ENCODE measurements at places on chromosomes 5 and 9.

DNA sequence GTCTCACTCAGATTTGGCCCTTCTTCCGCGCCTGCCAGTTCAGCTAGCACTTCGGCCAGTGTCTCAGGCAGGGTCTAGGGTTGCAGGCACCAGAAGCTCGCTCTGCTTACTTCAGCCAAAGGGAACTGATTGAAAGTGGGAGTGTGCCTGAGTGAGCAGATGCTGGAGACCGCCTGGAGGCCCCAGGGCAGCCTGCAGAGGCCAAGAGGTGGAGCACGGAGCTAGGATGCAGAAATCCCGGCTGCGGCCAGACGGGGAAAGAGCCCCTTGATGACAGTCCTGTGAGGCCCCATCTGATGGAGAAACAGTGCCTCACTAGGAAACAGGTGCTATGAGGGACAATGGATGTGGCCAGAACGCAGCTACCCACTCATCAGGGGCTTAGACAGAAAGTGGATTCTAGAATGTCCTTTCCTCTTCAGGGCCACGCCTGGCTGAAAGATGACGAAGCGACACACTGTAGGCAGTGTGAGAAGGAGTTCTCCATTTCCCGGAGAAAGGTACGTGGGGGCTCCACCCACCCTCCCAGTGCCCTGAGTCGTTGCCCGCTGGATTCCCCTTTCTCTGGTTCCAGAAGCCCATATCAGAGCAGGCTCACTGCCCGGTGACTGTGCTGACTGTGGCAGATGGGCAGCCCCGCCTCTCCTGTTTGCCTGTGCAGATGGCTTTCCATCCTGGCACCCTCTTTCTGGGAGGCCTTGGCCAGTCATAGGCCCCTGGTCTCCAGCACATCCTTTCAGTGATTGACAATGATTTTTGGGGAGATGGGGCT, 16.1 kb downstream of the HNRNPH1 start:
- no peak for DNase-seq

GRCh38 chr9:121253821-121254501, 14.0 kb upstream of the GSN start:
- no peak for DNase-seq

DNA sequence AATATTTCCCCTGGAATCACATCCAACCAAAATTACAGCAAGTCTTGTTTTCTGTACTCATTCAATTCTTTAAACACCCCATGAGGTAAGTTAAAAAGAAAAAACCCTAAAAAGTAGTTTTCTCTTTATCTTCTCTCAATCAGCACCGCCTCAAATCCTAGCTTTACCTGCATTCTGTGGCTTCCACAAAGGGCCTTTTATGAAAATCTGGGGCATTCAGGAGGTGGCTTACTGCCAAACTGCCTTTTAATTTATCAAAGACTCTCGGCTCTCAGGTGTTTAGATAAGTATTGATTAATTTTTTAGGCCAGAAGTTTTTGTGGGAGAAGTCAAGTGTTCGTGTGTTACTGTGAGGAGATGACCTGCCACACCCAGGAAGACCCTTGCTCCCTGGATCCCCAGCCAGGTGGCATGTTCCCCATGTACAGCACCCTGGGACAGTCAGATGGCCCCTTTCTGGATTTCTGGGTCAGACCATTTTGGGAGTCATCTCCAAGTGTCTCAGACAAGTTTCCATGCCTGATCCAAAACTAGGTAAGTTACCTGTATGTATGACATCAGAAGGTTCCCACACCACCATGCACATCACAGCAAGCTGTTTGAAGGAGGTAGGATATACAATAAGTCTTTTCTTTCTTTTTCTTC, 6.2 kb upstream of the TMEM171 start:
- no peak for DNase-seq

DNA sequence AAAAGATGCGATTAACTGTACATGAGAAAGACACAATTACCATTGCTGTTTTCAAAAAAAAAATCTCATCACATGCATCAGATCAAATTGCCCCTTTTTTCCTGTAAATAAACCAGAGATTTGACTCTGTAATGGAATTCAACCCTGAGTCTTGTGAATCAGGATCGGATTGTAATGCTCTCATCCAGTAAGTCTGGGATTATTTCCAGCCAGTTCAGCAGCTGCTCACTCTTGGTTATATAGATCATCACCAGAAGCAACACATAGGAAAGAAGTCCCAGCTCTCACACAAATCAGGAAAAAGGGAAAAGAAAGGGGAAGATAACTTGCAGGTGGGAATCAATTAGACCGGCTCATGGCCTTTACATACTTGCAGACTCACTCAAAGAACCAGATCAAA, 97.8 kb upstream of the SPOCK1 start:
- no peak for DNase-seq

DNA sequence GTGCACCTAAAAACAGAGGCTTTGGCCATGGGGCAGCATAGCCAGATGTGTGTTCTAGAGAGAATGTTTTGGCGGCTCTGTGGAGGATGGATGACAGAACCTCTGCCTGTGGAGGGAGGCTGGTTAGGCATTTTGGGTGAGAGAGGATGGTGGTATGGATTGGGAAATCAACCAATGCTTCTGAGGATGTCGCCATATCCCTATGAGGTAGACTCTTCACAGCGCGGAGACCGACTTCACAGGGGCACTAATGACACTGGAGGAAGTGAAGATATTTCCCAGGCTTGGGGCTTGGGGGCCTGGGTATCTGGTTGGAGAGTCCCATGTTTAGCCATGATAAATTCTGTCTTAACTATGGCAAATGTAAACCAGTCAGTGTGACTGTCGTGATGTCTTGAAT, 140.6 kb upstream of the KLF4 start:
- no peak for DNase-seq

DNA sequence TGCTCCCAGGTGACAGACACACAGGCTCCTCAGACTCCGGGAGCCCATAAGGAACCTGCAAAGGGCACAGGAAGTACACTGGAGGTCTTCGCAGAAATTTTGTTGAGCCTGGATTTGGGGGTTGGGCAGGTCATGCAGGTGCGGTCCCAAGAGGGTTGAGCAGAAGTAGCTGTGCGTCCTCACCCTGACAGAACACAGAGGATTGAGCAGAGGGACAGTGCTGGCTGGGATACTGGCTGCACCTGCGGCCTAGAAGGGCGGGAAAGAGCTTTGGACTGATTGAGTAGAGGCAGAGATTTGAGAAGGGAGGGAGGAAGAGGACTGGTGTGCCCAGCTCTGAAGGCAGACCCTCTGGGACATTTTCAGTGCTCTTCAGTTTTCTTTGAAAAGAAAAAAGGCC, 65.4 kb downstream of the PTPDC1 start:
- DNase-seq, result no peak

GRCh38 chr5:15991586-15991985, 188.0 kb downstream of the MARCHF11 start:
- no peak for DNase-seq

GRCh38 chr5:124868676-124869075, 122.2 kb upstream of the ZNF608 start:
- DNase-seq, result no peak

DNA sequence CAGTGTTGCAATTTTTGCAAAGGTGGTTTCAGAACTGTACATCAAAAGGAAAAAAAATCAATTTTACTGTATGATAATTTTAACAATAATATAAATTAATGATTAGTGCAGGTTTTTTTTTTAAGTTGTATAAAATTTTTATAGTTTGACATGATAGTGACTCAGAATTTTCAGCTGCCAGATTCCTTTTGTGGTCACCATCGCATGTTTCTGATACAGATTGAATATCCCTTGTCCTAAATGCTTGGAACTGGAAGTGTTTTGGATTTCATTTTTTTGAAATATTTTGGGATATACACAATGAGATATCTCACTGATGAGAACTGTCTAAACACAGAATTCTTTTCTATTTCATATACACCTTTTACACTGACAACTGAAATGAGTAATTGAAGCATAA, 361.3 kb downstream of the RAB3C start:
- DNase-seq, result no peak

DNA sequence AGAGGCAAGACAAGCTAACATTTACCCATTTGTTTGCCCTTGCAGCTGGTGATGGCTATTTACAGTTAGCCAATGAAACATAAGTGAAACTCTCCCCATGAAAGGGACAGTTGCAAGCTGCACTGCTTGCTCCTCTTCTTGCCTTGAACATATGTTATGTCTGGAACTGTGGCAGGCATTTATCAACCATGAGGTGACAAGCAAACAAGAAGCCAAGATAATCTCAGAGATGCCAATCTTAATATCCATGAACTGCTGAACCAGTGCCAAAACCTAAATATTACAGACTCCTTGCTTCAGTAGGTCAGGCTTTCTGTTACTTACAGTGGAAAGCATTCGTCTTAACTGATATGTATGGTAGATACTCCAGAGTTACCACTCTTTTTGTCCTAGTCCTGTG, 133.4 kb downstream of the ACTBL2 start:
- DNase-seq, result no peak

- DNase-seq, result no peak
Observed at GRCh38 chr5:125981016-125981415, 442.2 kb upstream of the GRAMD2B start.

DNA sequence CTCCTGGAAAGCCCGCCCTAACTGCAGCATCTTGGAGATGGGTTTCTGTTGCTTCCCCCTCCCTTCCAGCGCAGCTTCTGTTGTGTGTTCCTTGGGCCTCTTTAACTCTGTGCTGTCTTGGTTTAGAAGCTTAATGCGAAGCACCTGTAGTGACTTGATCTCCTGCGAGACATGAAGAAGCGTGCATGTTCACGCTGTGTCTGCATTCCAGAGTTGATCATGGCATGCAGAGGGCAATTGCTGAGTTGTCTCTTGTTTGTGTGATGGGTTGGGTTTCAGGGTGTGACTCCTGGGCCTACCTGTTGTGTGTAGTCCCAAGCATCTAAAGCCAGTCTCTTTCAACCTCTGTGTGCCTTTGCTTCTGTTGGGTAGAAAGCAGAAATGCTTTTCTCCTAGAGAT, 155.6 kb downstream of the SMARCA2 start:
- no peak for DNase-seq

- DNase-seq, result no peak
Observed at GRCh38 chr9:78307360-78307759, 10.4 kb downstream of the PSAT1 start.

- DNase-seq, result no peak
Observed at GRCh38 chr9:124215368-124215910, 42.3 kb upstream of the NEK6 start.

- DNase-seq, result no peak
Observed at GRCh38 chr9:4496497-4496896, 6.2 kb downstream of the SLC1A1 start.

DNA sequence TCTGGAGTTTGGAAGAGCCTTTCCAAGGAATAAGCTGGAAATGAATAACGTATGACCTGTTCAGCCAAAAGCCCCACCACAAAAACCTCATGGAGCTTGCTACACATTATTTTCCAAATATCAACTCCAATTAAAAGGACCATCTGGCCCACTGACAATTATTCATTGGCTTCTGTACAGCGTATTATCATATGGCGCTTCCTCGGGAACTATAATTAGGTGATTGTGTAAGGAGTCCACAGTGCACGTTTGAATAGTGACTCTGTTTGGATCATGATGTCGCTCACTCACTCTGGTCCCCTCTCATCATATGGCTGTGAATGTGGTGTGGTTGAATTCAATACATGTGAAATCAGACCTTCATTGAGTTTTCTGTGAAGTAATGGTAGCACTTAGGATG, 52.1 kb downstream of the GDNF start:
- DNase-seq, result no peak

DNA sequence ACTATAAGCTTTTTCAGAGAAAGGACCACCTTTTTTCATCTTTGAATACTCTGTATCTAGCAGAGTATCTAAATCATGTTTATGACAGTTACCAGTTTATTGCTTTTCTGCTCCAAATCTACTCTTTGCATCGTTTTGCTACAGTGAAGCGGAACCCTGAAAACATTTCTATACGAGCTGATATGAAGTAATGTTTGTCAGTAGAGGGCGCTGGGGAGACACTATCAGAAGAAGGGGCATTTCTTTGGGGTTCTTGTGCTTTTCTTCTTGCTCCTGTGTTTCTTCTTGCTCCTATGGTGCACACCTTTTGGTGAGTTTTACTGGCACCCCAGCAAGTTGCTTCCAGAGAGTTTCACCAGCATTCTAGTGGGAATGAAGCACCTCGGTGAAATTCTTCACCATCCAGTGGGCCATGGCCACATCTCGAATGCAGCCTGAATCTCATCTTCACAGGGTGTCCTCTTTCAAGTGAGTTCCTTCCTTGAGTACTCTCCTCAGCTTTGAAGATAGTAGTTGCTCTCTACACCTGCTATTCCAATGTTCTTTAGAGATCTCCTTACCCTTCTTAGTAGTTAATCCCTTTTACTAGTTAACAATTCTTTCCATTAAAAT, 98.4 kb downstream of the FGF1 start:
- no peak for DNase-seq

GRCh38 chr9:89668216-89668865, 63.5 kb downstream of the GADD45G start:
- no peak for DNase-seq

DNA sequence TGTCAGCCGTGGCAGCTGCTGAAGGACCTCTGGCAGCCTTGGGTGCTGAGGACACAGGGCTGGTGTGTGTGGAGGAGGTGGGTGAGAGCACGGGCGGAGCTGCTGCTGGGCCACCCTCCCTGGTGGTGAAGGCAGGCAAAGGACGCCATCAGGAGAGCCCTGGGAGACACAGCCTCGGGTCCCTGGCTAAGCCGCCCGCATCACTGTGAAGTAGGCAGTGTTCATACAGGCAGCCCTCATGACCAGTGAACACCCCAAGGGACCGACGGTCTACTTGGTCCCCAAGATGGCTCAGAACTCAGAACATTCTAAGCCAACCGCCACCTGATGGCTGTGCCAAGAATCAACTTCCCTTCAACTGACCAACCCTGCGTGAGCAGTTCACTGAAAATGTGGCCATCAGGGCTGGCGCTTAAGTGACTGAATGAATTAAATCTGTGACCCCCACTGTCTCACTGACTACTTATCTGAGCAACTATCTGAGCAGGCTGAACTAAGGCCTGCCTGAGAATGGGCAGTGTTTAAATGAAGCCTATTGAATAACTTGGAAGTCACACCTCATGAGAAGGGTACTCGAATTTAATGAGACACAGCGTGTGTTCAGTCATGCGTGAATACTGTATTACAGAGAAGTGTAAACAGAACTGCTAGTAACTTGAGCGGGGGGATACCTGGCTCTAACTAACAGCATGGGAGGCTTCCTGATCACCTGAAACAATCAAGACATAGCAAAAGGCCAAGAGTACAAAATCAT, 54.7 kb upstream of the SIMC1 start:
- no peak for DNase-seq

GRCh38 chr9:123401879-123402513, 46.0 kb downstream of the CRB2 start:
- DNase-seq, result no peak

DNA sequence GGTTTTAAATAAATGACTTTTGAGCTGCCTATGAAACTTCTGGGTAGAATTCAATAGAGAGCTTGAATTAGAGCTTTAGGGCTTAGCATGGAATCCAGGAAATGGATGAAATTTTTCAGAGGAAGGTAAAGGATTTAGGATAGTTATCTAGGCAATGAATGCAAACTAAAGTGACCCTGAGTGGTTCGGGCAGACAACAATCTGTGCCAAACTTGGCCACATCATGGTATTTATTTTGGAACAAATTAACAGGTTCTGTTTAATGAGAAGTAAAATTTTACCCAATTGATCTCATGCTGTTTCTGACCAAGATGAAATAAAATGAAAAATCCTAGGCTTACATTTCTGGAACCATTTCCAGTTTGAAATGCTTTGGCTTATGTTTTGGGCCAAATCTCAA, 934.4 kb downstream of the MAT2B start:
- no peak for DNase-seq

Data from activated naive CD4-positive, alpha-beta T cell (primary cell).